Astrocyte of the cerebellum (primary cell): ENCODE measurements at places on chromosomes 3 and 15.

DNA sequence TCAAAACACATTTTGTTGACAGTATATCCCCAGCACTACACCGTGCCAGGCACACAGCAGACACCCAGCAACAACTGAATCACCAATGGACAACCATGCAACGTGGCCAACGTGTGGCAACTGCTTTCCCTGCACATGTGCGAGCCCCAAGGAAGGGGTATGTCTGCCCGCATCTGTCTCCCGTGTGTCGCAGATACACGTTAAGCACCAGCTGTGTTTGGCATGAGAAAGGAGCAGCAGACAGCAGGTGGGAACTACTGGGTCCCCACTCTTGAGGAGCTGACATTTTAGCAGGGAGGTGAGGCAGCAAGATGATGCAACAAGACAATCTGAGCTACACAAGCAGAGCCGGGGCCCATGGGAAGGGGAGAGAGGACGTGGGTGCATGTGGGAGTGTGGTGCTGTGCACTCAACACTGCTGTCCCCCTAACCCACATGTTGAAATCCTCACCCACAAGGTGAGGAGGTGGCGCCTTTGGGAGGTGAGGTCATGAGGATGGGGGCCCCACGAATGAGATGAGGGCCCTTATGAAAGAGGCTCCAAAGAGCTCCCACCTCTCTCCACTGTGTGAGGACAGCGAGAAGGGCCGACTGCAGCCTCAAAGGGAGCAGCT is 56.2 kb downstream of the ROPN1B start:
- DNase-seq = no peak

GRCh38 chr3:196625331-196625730 is 14.2 kb upstream of the NRROS start:
- no peak for DNase-seq

DNA sequence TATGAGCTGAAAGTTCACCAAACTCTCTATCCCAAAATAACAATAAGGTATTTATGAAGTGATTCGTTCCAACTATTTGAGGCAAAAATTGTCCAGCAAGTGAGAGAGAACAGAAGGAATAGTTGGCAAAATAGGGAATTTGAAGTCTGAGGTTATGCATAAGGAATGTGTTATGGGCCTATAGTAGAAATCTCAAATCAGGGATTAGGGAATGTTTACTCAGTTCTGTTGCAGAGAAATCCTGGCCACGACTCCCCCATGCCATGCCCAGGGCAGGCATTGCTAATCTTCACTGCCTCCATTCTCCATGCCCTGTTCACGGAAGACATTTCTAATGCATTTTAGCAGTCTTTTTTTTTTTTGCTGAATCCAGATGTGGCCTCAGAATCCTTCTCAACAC is 58.6 kb downstream of the FLNB start:
- DNase-seq = no peak

DNA sequence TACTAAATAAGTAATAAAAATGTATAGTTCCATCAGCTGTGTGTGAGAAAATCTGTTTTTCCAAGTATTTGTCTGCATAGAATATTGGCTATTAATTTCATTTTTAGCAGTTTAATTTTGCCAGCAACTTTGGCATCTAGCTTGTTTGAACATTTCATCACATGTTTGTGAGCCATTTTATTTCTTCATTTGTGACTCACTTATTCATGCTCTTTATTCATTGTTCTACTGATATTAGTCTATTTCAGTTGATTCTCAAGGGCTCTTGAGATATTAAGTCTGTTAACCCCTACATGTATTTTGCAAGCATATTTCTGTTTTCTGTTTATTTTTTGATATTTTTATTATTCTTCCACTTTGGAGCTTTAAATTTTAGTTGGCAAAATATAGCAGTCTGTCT is 74.0 kb upstream of the PHLDB2 start:
- no peak for DNase-seq

DNA sequence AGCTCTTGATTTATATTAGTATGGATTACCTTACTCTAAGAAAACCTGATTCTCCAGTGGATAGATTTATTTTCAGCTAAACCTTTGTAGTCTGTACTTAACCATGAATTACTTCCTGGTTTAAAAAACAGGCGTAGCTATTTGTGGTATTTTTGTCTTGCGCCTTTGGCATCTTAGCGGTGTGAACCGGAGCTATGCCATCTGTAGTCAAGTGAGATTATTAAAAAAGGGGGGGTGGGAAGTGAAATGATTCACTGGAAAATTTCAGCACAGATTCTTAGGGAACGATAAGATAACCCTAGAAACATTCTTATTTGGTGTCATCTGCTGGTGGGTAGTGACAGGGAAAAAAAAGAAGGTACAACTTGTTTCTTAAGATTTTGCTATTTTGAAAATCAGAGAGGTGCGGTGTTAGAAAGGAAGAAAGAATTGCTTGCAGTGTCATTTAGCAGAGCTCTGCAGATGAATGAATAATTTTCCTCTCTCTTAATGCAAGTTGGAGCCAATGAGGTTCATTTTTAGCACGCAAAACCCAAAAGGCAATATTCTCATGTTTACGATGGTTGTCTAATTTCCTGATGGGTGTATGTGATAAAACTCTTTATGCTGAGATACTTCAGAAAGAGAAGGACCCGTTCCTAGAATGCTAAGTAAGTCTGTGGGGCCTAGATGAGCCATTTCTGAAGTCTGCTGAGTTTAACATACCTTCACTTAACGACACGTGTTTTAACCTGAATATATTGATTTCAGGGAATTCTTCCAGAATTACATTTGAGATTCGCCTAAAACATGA is 44.0 kb downstream of the PSMD6 start:
- DNase-seq = no peak

DNA sequence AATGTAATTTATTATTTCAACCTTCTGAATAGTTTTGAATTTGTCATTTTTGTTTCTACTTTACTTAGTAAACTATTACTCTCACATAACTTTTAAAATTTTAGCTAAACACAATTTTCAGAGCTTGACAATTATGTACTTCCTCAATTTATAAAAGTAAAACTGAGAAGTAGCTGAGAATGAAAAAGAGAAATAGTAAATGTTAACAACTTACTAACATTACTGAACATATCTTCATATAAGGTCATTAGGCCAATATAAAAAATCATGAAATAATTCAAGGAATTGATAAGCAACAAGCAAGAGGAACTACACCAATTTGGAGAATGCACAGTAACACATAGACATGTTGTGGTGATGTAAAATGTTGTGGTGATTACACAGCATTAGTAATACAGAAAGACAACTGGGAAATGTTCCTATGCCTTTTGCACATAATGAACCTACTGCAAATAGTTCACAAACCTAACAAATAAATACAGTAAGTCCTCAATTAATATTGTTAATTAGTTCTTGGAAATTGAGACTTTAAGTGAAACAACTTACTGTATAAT is 137.9 kb downstream of the CBLB start:
- no peak for DNase-seq

DNA sequence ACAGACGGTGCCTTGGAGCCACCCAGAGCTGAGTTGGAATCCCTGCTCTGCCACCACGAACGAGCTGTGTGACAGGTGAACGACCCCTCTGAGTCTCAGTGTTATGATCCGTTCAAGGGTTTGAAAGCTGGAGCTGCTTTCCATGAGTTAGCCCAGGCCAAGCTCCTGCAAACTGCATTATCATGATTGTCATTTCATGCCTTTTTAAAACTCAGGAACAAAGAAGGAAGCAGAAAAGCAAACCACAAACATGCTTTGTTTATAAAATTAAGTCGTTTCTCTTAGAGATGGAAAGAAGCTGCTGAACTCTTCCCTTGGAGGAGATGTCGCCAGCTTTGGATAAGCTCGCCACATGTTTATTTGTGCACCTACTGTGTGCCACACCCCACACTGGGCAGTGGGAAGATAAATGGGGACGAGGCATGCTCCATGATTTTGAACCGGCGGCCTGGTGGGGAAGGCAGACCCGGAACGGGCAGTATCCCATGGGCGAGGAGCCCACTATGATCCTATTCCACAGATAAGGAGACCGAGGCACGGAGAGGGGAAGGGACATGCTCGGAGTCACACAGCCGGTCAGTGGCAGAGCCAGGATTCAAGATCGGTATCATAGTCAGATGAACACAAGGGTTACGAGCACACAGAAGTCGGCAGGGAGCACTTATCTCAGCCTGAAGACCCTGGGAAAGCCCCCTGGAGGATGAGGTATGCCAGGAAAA is 15.9 kb downstream of the HRH1 start:
- DNase-seq = peak; percentile 41

DNA sequence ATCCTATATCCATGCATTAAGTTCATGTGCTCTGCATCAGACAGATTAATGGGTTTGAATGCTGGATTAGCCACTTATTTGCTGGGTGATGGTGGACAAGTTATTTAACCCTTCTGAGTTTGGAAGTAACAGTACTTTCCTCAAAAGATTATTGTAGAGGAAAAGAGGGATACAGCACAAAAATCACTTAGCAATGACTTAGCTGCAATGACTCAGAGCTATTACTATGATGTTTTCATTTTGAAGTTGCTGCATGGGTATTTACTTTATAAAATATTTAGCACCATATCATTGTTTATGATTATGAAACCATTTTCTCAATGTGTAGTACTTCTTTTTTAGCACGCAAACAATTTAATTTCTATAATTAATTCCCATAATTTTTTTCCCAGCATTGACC is 248.4 kb downstream of the MYRIP start:
- no peak for DNase-seq

GRCh38 chr3:46349484-46350261 is 4.2 kb upstream of the CCR2 start:
- no peak for DNase-seq

- DNase-seq = no peak
Measured at GRCh38 chr3:14685179-14685578, 10.2 kb downstream of the C3orf20 start.

DNA sequence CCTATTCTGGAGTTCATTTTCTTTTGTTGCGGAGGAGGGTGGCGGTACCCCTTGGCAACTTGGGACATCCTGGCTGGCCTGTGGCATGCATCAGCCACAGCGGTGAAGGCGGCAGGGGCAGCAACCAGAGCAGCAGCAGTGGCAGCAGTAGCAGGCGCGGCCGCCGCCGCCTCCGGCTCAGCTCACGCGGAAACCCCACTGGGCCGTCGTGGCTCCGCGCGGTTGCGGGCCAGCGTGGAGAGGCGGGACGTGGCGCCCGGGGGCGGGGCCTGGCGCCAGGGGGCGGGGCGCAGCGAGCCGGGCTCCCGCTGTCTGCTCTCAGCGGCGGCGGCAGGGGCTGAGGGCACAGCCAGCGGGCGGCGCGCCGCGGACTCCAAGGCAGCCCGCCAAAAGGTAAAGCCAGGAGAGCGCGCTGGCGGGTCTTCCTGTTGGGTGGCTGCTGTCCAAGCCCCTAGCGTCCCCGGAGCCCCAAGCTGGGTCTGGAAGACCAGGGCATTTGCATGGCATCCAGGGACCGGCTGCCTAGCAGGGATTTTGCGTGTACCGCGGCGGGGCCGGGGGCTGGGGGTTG is 334.4 kb upstream of the THRB start:
- DNase-seq = no peak

GRCh38 chr3:131033480-131034080 is 6.9 kb downstream of the NEK11 start:
- no peak for DNase-seq

- peak; percentile 81 for DNase-seq
Measured at GRCh38 chr3:134328147-134328591, 46.1 kb downstream of the AMOTL2 start.

GRCh38 chr15:47988564-47988963 is 132.2 kb upstream of the SLC24A5 start:
- DNase-seq = no peak

DNA sequence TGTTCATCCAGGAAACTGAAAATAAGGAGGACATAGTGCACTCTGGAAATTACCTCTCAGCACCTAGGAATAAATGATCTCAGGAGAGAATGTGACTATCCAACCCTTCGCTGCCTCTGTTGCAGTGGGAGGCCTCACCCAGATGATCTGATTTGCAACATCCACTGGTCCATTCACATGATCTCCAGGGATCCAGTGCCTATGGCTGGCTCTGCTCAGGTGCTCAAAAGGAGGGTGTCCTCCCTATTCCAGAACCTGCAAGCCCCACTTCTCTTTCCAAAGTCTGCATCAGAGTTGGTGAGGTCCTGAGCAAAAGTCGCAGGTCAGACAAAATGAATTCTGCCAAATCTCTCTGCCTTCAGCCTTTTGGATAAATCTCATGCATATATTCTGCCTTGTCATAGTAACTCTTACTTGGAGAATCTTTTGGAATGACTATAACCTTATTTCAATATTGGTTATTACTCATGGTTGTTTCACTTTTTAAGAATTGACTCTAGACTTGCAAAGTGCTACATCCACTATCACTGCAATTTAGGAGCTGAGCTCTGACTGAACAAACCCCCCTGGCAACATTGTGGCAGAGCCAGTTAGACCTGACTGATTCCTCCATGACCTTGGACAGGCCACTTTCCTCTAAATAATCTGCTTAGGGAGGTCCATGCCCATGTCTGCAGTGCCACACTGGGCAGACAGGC is 295.1 kb downstream of the EPHB1 start:
- no peak for DNase-seq

- no peak for DNase-seq
Measured at GRCh38 chr15:84766461-84767035, 18.2 kb downstream of the ZNF592 start.

GRCh38 chr15:29270169-29270955 is 740 bp upstream of the NSMCE3 start:
- no peak for DNase-seq

DNA sequence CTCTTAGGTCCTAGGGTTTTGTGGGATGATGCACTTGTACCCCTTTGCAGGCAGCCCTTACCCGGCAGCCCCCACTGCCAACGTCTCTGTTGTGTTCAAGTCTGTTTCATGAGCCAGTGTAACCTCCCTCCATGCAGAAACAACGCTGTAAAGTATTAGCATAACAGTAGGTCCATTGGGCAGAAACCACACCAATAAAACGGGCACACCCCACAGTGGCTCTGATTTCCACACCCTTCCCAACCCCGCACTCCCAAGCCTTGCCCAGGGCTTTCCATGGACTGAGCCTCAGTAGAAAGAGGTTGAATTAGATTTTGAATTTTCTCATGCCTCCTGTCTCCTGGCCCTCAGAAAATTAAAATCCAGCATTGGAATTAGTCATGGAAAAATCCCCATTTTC is 124.5 kb downstream of the CACNA1D start:
- no peak for DNase-seq
